ENCODE measurements at places on chromosomes 4 and X.
A peak's percentile ranks its signal among the peaks of the same experiment; 100 is the strongest.

GRCh38 chr4:98150092-98150761 is 7.0 kb upstream of the STPG2 start:
- DNase-seq = no peak

DNA sequence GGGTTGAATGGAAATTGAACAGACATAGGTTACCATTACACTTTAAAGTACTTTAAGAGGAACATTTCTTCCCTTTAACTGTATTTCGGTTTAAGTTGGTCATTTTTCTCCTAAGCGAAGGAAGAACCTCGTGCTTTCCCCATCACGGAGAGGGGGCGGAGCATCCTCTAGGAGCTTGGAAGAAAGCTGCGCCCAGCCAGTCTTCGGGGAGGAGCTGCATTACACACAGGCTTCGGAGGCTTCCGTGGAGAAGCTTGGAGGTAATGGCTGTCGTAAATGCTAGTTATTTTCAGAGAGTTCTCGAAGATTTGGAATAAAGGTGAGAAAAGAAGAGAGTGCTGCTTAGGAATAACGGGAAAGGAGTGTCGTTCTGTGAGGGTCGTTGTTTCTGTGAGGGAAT is at the start of gene PWWP3B:
PWWP3B (plus strand) TSS at position 199 of the 400 bp plus-strand sequence. CDS start 37,128 bp downstream, outside the sequence.
- DNase-seq = no peak

DNA sequence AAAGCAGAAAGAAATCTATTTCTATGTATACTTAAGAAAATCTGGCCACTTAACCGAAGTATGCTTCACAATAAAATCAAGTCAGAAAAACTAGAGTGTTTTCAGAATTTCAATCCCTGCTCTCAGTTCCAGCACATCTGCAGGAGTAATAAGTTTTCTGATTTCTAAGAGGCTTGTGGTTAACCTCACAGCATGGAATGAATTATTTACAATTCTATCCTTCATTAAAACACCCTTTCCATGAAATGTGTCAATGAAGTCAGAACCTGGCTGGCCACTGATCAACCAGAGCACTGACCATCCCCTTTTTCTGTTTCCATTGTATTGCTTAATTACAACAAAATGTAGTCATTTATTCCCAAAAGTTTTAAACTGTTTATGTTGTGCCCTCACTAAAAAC is 781.4 kb upstream of the INTU start:
- DNase-seq = no peak

DNA sequence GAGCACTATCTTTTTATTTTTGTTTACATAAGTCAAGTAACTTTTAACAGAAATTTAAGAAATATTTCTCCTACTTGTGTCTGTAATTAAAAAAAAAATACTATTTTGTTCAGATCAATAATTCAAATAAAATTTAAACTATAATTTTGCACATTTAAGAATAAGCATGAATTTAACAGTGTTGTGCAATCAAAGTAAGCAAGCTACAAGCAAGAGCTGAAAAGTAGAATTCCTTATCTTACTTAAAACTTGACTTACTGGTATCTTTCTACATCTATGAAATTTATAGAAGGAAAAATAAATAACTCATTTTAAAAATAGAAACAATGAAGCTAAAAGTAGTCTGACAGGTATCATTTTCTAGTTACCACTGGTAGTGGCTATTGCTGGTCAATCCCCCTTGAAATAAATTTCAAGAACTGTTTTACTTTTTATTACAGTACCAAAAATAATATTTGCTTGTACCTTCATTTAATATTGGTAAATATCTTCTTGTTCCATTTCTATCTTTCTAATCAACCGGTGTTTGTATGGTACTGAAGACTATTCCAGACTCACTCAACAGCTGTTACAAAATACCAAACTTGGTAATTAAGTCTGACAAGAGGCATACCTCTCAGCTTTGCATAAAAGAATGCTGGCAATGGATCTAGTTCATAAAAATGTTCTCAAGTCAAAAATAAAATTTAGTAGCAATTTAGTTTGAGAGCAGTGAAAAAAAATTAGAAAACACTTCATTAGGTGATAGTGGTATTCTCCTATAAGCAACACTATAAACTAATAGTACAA is 62.2 kb downstream of the NOCT start:
- DNase-seq = no peak

- DNase-seq = no peak
Measured at GRCh38 chr4:87150498-87151261, 69.7 kb downstream of the KLHL8 start.

- DNase-seq = no peak
Measured at GRCh38 chr4:127352220-127353113, 280.3 kb upstream of the INTU start.

DNA sequence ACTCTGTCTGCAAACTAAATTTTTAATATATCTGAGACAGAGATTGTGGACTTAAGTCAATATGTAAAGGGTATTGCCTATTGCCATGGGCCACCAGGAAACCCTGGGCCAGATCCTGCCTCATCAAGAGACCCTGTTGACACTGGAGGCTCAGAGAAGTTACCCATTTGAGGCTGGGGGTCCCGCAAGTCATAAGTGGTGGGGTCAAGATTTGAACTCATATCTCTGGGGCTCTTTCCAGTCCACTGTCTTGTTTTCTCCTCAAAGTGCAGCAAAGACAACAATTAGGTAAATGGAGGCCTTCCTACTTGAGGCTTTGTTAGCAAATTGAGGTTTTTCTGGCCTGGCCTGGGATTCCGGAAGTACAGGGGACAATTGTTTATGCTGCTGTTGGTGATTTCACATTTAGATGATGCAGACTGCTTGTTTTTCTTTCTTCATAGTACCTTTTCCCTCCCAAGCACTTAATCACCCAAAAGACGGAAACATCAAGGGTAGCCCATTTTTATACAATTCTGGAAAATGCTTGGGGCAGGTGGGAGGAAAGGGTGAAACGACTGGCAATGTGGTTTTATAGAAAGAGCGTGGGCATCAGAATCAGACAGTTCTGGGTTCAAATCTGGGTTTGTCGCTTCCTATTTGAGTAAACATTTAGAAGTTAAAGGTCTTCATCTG is 160.0 kb downstream of the SMIM20 start:
- DNase-seq = no peak

DNA sequence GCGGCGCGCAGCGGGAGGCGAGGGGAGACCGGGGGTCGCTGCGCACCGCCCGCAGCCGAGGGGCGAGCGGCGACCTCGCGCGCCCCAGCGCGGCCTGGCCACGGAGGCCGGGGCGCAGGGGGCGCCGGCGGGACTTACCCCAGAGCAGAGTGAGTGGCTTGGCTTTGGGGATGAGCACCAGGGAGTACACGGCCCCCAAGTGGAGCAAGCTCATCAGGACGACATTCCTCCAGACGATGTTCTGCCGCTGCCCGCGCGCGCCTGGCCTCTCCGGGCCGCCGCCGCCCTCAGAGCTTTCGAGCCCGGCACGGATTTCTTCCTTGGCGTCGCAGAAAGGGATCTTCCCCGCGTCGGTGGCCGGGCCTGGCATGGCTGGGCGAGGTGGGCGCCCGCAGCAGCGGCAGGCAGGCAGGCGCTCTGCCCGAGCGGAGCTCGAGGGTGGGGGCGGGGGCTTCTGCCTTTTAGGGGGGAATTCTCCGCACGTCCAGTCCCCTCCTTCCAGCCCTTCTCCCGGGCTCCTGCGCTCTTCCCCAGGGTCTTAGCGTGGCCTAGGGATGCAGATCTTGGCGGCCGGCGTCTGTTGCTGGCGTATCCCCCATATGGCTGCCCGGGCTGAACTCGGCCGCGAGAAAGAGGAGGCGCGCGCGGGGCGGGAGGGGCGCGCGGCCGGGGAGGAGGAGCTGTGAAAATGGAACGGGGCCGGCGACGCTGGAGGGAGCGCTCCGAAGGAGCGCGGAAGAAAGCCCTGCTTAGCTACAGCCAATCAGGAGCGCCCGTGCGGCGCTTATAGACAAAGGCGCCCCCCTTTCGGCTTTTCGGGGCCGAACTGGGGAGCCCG is at the start of gene SCD5:
SCD5 (minus strand) TSS at position 629 of the 838 bp plus-strand sequence; CDS start at position 370, 259 bp downstream.
- peak; percentile 34 for DNase-seq

DNA sequence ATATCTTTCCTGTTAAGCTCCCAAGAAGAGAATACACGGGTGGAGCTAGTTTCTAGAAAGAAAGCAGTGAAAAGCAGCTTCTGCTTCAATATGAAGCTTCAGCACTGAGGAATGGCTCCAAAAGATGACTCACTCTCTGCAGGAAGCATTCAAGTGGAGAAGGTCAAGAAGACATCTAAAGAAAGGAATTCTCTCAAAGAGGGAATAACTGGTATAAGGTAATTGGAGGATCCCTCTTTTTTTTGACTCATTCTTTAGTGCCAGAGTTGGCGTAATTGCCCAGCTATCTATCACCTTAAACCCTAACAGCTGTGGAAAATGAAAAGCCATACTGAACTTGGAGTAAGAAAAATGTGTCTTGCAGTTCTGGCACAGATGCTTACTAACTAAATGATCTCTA is 3.5 kb downstream of the EDA2R start:
- DNase-seq = no peak

DNA sequence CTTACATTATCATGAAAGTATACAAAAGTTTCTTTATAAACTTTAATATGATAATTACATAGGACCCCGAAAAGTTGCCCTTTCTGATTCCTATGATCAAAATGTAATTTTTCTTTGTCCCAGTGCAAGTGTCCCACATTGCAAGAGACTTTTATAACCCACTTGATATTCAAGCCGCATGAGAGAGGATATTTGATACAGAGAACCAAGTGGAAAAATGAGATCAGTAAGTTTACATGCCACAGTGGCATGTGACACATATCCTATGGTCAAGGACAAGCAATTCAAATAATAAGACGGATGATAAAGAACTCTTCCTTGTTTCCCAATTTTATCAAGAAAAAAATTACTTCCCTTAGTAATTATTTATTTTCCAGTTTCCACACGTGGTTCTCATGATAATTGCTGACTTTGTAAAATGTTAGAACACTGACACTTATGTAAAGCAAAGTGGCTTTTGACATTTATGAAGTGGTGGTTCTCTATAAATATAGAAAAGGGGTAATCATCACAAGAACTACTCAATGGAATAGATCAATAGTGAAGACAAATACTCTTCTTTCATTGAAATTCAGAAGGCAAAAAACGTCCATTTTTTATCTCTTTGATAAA is 273.7 kb upstream of the NOCT start:
- no peak for DNase-seq

DNA sequence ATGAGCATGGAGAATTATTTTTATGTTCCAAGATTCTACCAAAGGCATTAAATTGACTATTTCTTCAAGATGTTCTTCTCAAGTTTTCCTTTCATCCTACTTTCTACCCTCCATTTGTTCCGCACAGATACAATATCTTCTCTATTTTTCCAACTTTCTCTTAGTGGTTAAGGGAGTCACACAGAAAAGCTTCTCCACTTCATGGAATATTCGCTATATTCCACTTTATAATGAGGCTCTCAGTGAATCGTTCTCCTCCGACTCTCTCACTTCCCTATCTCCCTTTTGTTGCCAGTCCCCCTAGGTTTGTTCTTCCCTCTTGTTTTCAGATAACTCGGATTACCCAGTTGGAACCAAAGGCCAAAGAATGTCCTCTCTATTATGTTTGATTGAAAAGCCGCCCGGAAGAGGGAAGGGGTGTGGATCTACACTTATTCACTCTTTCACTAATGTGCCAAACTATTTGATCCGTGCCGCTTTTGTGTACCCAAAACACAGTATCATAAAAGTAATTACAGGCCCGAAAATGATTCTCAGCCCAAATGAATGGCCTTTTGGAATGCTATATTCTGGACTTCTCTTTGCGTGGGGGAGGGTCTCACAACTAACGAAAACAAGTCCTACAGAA is 1.2 kb downstream of the SH3D19 start:
- no peak for DNase-seq

All from stimulated activated CD8-positive, alpha-beta memory T cell treated with anti-CD3 and anti-CD28 coated beads, Interleukin-4, amount 100 ng/mL, for 1 hour (primary cell).